ENCODE measurements at places on chromosomes 5 and 9. TPM values are rescaled to one million over a fixed set of nuclear protein-coding genes. Genes with fewer than 3 reads are reported as not detected.

IFNA13 gene
- total RNA-seq = not detected

NR4A3 gene
- total RNA-seq = 46.0 TPM

LTC4S gene
- total RNA-seq = 0.55 TPM

FOXD4L5 gene
- total RNA-seq = 0.17 TPM

SPINK13 gene
- not detected for total RNA-seq

Measured in activated CD8-positive, alpha-beta memory T cell treated with anti-CD3 and anti-CD28 coated beads for 36 hours (primary cell).